Activated naive CD4-positive, alpha-beta T cell (primary cell): ENCODE measurements at places on chromosomes 3 and 15.

GRCh38 chr3:190522621-190523222 lies 8.8 kb downstream of the IL1RAP start:
- DNase-seq: no peak

- no peak for DNase-seq
These were observed 8.3 kb upstream of the PLCH1 start for GRCh38 chr3:155753038-155753639.

- no peak for DNase-seq
These were observed 348.5 kb downstream of the ERC2 start for GRCh38 chr3:56119575-56120349.

DNA sequence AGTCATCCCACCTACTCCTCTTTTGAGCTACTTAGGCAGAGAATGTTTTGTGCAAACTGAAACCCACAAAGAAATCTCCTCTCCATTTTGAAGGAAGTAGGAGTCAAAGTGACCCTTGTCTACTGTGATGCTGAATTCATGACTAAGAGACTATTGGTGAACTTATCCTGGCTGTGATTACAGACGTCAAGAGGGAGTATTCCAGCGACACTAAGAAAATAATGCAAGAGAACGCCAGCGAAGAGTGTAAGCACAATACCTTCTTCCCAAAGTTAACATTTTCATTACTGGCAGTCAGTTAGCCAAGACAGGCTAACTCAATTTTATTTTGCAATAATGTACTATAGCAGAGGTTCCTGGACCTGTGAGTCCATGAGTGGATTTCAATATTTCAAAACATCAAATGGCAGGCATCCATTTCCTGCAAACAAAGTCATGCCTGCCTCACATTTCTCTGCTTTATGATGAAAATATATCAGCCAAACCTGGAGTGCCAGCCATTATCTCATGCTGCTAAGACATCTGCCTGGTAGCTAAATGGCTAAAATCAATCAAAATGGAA lies 59.0 kb downstream of the CTNNB1 start:
- no peak for DNase-seq

DNA sequence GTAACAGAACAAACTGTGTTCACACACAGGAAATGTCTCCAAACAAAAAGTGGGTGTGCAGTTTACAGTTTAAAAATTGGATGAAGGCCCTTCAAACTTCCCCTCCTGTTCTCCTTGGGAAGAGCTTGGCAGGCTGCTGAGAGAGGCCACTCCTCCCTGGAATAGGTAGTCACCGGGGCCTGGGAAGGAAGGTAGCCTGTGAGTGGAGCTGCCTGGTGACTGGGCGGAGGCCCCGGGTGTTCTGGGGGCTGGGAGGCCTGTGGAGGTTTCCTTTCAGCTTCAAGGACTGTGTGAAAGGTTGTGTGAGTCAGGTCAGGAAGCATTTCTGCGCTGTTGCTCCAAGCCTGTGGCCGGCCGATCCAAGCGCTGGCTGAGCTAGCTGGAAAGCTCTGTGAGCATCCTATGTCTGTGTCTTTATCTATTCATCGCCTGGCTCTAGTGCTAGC lies 14.1 kb downstream of the SLCO3A1 start:
- no peak for DNase-seq
